ENCODE measurements at places on chromosomes 11 and 22.

DNA sequence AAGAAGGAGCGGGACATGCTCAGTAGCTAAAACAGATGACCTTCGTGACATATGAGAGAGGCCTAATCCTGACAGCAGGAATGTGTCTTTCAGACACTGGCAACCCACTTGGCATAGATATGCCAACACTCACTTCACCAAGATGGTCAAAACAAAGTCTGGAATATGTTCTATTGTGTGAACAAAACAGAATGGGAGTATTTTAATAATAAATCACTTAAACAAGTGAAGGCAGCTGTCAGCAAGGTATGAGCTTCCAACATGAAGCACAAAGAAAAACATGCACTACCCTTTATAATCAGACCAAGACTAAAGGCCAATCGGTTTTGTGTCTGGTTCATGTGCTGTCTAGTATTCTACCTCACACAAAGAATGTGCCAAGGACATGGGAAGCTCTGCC, 23.1 kb downstream of the CCDC34 start:
- no peak for DNase-seq

DNA sequence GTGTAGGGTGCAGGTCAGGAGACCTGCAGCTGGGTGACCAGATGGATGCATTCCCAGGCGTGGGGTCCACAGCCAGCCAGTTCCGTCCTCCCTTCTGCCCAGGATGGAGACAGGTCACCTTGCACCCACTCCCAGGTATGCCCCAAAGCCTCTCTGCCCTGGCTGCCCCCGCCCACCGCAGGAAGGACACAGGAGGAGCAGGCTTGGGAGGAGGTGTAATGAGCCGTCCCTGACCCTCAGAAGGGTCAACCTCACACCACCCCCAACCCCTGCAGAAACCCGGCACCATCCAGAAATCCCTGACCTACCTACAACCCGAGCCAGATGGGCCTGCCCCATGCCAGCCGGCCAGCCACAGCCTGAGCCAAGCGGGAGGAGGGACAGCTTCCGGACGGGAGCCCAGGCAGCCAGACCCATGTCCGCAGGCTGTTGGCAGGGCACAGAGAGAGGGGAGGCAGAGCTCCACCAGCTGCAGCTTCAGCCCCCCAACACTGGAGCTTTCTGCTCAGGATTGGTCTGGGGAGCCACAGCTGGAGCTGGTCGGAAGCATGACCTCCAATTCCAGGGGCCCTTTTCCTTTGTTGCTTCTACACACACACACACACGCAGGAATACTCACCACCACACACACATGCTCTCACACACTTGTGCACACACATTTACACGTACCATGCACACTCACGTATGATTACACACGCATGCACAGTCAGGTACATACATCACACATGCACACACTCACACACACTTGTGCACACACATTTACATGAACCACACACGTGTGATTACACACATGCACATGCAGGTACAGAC, 5.3 kb downstream of the IFITM10 start:
- no peak for DNase-seq

GRCh38 chr11:30545507-30545906, 40.6 kb downstream of the MPPED2 start:
- no peak for DNase-seq

DNA sequence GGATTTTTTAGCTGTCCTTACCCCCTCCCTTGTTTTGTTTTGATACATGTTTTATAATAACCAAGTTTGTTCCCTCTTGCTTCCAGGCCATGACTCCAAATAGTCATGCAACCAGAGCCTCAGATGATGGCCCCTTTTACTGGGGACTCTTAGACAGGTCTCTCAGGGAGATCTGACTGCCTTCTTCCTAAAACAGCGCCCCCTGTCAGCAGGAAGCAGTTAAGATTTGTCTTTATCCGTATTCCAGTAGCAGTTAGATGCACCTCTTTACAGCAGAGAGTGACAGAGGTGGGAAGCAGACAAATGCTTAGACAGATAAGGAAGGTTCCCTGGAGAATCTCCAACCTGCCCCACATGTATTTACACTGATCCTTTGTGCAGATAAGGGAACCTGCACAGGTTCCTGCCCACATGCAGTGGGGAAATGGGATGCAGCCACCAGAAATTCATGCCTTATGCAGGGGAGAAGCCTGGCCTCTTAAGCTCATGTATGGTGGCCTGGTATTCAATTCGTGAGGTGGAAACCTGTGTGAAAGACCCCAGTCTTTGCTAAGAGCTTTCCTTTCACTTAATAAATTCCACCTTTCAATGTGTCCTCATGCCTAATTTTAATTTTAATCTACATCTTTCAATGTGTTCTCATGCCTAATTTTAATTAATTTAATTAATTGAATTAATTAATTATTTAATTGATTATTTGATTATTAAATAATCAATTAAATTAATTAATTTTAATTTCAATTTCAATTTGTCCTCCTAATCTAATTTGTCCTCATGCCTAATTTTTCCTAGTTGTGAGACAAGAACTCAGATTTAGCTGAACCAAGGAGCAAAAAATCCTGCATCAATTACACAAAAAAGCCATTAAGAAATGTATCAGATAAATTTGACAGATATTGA, 11.5 kb upstream of the GLYAT start:
- DNase-seq = no peak

GRCh38 chr11:120329556-120329955, 4.5 kb downstream of the TLCD5 start:
- DNase-seq = no peak

DNA sequence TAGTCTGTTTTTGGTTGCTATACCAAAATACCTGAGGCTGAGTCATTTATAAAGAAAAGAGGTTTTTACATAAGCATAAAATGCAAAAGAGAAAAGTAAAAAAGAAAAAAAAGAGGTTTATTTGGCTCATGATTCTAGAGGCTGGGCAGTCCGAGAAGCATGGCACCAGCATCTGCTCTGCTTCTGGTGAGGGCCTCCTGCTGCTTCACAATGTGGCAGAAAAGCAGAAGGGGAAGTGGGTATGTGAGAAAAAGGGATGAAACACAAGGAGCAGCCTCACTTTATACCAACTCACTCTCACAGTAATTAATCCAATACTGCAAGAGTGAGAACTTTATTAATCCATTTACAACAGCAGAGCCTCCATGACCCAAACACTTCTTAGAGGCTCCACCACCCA, 47.1 kb downstream of the MTNR1B start:
- DNase-seq = no peak

DNA sequence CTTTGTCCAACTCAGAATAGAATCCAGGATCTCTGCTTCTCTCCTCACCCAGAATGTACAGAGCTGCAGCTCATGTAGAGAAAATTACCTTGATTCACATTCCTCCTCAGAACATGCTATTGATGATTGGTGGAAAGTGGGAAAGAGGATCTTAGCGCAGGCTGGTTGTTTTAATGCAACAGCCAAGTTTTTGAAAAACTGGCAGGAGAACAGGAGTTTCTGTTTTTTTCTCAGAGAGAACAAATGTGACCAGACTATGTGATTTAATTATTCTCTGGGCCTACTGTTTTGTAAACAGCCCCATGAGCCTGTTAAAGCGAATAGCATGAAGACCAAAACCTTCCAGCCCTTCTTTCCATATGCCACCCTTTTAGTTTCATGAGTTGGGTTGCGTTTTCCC, 19.1 kb upstream of the IL18BP start:
- DNase-seq = no peak

DNA sequence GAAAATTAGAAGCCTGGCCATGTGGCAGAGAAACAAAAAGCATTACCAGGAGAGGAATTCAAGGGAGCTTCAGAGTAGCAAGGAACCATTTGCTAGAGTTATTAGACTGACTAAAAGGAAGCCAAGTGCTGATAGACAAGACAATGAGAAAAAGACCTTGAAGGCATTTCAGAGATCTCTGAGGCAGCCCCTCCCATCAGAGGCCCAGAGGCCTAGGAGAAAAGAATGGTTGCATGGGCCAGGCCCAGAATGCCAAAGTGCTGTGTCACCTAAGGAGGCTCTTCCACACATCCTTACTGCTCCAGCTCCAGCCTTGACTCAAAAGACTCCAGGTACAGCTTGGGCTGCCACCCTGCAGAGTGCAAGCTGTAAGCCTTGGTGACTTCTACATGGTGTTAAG, 61.8 kb upstream of the POU2AF2 start:
- no peak for DNase-seq

Data from GDM1 (cell line).